COR-L47 (cell line): ENCODE measurements at places on chromosomes 1 and 21.

- DNase-seq: no peak
Observed at GRCh38 chr1:56645677-56646305, 677 bp downstream of the PRKAA2 start.

- DNase-seq: peak; percentile 67
Observed at GRCh38 chr1:40708750-40709099, 17.2 kb downstream of the NFYC start.

GRCh38 chr1:21027805-21028204 lies 148.9 kb downstream of the EIF4G3 start:
- no peak for DNase-seq

- no peak for DNase-seq
Observed at GRCh38 chr1:62276791-62277190, 42.4 kb downstream of the KANK4 start.

DNA sequence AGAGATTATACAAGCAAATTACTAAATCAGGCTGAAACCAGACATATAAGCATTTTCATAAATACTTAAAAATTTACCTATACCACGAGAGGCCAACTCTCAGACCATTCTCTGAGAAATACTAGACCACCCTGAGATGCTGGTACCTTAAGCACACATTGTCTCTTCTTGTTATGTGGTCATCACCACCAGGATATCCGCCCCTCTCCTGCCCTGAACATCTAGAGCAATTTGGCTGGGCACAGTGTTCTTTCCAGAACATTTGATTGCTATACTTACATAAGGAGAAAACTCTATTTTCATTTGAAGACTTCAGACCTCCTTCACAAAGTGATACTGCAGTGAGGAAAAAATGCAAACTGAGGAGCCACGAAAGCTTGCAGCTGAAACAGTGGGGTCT lies 36.2 kb upstream of the DUSP10 start:
- no peak for DNase-seq

- no peak for DNase-seq
Observed at GRCh38 chr1:41528726-41529605, 44.5 kb upstream of the EDN2 start.

DNA sequence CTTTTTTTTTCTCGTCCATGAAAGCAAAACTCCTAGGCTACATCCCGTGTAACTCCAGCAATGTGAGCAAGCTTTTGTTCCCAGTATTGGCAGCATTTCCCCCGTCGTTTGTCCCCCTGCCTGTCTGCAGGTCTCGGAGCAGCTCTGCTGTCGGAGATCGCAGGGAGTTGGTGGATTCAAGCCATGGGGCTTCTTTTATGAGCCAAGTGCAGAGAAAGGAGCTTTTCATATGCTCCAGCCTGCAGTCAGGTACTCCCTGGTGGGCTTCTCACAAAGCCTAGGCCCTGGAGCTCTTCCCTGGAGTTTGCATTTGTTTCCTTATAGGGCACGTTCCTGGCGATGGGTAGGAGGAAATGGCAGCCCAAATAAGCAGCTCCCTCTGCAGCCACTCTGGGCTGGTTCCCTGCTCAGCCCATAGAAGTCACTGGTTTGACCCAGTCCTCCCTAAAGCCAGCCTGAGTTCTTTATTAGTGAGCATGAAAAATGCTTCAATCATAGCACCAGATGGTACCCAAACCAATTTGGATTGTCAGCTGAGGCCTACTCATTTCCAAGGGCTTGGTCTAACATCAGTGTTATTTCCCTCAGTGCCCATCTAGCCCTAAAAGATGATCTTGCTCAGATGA lies 78.3 kb downstream of the NUF2 start:
- peak; percentile 23 for DNase-seq

DNA sequence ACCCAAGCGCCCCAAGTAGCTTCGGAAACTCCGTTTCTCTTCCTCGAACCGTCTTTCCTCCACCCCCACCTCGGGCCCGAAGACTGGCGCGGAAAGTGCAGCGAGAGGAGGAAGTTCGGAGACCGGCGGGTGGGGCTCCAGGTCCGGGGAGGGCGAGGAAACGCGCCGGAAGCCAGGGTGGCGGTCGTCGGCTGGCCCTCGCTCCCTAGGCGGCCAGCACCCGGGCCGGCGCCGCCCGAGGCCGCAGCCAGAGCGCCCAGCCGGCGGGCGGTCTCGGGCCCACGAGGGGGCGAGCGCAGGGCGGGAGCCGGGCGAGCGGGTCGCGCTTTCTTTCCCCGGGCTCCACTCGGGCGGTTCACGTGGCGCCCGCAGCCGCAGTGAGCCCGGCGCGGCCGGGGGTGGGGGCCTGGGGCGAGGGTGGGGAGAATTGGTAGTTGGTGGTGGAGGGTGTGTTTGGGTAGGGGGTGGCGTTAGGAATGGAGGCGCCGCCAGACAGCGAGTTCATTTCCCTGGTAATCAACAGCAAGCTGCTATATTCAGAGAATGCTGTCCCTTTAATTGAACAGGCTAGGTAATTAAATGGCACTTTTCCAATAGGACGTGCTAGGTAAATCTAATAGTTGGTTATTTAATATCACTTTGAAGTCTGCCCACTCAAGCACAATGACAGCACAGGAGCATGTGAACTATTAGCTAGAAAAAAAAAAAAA lies 6.7 kb downstream of the LMO4 start:
- DNase-seq: peak; percentile 86

- DNase-seq: no peak
Observed at GRCh38 chr21:25107708-25108107, 499.6 kb downstream of the MRPL39 start.
